ENCODE measurements at places on chromosomes 2 and 18. TPM values are rescaled to one million over a fixed set of nuclear protein-coding genes. Genes with fewer than 3 reads are reported as not detected.

DNA sequence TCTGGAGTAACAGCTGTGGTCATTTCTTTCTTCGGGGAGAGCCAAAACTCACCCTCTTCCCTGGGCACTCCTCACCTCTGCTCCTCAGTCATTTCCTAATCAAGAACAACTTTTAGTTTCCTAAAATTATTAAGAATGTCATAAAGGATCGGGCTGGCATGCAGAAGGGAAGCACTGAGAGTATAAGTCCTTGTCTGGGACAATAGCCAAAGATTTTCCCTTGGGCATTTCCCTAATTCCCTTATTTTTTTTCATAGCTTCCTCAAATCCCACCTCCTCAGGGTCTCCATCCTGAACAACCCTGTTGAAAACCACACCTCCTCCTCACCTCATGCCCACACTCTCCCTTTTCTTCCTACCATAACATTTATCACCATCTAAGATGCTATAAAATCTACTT is 115.0 kb downstream of the MREG start:
- DNase-seq, result no peak

DNA sequence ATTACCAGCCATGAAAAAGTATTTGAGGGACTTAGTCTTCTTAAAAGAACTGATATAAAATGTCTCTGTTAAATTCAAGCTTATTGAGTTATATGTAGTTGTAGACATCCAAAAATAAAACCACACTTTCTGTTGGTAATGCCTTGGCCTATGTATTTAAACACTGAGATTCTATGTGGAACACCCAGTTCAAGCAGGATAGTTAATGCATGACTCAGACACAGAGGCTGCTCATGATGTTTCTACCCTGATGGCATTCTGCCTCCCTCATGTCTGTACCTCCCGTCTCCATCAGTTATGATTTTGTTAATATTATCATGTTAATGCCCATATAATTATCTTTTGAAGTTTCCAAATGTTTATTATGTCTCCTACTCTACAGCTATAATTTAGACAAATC is 164.5 kb downstream of the XIRP2 start:
- no peak for DNase-seq

- no peak for DNase-seq
Observed at GRCh38 chr2:177355874-177356273, 36.7 kb upstream of the AGPS start.

DNA sequence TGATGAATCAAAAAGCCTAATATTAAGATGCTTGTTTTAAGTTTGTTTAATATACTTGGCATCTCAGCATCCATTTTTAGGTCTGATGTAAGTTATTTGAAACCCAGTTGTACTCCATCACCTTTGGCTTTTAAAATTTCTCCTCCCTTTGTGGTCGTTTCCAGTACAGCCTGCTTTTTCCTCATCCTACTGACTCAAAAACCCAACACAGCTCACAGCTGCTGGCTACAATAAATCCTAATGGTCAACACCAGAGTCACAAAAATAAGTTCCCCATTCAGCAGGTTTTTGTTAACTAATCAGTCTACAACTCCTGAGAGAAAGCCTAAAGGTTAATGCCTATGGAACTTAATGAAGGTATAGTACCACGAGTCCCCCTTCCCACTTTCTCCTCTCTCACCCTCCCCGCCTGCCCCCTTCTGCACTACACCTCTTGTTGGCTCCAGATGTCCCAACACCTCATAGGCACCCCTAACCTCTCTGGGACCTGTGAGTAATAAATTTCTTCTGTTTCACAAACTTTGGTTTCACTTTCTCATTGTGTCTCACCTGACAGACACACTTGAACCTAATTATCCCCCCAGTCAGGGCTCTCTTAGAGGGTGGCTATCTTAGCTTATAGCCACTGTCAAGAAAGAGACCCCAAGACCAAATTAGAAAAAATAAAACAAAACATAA is 148.6 kb downstream of the GALNT1 start:
- no peak for DNase-seq

DNA sequence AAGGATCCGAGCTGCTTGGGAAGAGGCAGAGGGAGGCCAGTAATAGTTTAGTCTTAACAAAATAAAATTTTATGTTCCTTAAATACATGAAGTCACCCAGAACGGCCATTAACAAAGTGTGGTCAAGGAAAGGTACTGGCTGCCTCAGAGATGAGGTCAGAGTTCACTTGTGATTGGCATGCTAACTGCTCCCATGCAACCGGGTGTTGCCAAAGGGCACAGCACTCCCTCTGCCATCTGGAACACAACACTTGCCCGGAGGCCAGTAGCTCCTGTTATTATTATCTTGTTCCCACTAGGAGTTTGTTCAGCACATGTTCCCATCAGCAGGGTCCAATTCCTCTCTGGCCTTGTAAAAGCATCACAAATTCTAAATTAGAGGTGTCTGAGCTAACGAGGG is 207.0 kb downstream of the CYP26B1 start:
- no peak for DNase-seq

DNA sequence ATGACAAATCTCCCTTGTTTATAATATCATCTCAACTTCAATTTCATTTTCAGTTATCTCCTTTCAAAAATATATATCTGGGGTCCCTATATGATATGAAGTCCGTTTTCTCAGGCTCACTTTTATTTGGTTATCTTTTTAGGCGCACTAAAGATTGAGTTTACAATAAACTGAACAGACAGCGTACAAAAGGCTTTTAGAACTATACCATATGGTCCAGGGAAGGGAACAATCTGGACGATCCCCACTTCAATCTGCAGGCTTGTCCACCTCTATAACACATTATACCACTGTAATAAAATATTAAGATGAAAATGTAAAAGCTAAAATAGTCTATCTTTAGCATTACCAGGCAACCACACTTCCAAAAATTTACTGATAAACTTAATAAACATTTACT is 289.9 kb downstream of the ZEB2 start:
- no peak for DNase-seq

DNA sequence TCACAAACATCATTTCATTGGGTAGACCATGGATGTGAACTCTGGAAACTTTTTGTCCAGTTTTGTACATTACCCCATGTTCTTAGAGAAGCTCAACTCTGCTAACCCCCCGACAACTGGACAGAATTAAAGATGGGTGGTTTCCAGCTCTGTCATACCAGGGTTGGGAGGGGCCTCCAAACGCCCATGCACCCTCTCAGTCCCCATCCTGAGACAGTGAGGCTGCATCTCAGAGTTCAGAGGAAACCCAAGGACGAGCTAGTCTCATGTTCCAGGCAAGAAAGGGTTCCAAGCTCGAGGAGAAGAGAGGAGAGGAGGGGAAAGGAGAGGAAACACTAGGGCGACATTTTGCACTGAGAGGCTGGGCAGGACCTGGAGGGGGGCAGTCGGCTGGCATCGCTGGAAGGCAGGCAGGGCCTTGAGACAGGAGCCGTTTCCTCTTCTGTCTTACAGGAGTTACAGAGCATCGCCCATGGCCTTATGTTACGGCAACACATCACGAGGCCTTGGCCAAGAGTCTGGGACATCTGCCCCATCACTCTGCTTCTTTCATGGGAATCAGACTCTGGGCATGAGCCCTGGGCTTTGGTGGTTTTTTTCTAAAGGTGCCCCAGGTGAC is 16.4 kb downstream of the MAL start:
- DNase-seq, result no peak

The NT5DC4 gene
- 0.21 TPM for total RNA-seq
